SK-N-DZ (cell line): ENCODE measurements at places on chromosomes 7 and 10.
A peak's percentile ranks its signal among the peaks of the same experiment; 100 is the strongest.

DNA sequence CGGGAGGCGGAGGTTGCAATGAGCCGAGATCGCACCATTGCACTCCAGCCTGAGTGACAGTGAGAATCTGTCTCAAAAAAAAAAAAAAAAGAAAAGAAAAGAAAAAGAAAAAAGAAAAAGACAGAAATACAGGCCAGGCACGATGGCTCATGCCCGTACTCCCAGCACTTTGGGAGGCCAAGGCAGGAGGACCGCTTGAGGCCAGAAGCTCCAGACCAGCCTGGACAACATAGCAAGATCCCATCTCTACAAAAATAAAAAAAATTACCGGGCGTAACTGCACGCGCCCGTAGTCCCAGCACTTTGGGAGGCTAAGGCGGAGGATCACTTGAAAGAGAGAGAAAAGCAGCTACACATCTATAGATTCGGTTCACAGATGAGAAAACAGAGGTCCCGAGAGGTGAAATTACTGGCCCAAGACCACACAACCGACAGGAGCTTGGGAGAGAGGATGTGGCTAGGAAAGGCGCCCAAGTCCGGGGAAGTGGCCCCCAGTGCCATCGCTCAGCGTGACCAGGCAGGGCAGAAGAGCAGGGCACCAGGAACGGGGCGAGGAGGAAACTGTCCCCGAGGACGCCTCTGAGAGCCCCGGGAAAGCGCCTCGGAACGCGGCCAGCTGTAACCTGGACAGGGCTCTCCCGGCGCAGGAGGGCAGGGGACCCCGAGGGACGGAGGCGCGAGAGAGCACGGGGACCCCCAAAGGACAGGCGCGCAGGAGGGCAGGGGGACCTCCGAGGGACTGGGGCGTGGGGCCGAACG is 612 bp downstream of the SNX8 start:
- no peak for DNase-seq

- DNase-seq, result peak; percentile 79
Observed at GRCh38 chr10:102869258-102870198, at the start of gene AS3MT. TSS of gene AS3MT (plus strand) at chr10:102869470. CDS start at chr10:102869593, 123 bp downstream.

- DNase-seq, result no peak
Observed at GRCh38 chr10:3173171-3173878, 743 bp upstream of the PITRM1 start.

DNA sequence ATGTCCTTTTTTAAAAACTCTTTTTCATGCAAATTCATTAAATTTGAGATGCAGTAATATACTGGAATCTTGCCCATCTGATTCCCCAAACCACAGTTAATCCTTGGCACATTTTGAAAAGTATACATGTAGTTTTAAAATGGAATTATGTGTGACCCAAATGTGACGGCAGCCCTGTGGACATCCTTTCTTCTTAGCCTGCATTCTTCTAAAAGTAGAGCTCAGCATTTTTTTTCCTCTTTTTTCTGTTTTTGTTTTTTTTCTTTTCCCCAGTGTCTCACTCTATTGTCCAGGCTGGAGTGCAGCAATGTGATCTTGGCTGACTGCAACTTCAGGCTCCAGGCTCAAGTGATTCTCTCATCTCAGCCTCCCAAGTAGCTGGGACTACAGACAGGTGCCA is 338.9 kb downstream of the GALNT17 start:
- DNase-seq, result no peak

- no peak for DNase-seq
Observed at GRCh38 chr7:105916603-105917002, 40.2 kb upstream of the ATXN7L1 start.

- DNase-seq, result peak; percentile 42
Observed at GRCh38 chr10:119360181-119360921, 153.0 kb downstream of the GRK5 start.

- DNase-seq, result no peak
Observed at GRCh38 chr10:105592468-105592867, 951.4 kb downstream of the SORCS3 start.

GRCh38 chr10:4181621-4182049 is 396.6 kb upstream of the KLF6 start:
- DNase-seq, result no peak

- no peak for DNase-seq
Observed at GRCh38 chr7:129037585-129037984, 17.3 kb downstream of the TNPO3 start.

GRCh38 chr7:19091550-19092200 is 25.8 kb downstream of the TWIST1 start:
- no peak for DNase-seq

DNA sequence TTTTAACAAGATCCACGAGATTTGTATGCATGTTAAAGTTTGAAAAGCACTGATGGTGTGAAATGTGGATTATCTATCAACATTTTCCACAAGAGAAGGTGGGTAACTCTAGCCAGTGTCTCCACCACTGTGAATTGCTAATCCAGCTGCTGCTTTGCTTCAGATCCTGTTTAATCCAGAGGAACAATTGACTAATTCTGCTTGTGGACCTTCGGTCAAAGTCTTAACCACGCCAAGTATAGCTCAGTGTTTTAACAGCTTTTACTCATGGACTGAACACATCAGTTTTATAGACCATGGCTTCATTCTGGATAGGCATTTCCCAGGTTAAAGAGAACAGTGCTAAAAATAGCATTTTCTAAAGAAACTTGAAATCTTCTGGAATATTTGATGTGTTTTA is 23.5 kb downstream of the ADK start:
- DNase-seq, result no peak
